NCI-H345 (cell line): ENCODE measurements at places on chromosomes 4 and X.

GRCh38 chrX:140672840-140673731 is 36.5 kb upstream of the LINC00632 start:
- DNase-seq: no peak

- DNase-seq: no peak
These were observed 15.3 kb downstream of the NOP14 start for GRCh38 chr4:2947926-2948325.

DNA sequence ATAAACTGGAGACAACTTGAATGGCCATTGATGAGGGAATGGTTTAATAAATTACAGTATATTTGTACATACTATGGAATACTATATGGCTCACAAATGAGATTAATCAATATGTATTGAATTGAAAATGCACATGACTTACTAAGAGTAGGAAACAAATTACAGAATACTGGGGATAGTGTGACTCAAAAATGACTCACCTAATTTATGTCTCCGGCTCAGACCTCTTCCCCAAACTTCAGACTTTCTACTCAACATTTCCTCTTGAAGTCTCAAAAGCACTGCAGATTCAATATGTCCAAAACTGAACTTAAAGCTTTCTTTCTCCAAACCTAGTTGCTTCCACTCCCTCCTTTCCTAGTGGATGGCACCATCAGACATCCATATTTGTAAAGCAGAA is 28.8 kb upstream of the GRIA3 start:
- no peak for DNase-seq

DNA sequence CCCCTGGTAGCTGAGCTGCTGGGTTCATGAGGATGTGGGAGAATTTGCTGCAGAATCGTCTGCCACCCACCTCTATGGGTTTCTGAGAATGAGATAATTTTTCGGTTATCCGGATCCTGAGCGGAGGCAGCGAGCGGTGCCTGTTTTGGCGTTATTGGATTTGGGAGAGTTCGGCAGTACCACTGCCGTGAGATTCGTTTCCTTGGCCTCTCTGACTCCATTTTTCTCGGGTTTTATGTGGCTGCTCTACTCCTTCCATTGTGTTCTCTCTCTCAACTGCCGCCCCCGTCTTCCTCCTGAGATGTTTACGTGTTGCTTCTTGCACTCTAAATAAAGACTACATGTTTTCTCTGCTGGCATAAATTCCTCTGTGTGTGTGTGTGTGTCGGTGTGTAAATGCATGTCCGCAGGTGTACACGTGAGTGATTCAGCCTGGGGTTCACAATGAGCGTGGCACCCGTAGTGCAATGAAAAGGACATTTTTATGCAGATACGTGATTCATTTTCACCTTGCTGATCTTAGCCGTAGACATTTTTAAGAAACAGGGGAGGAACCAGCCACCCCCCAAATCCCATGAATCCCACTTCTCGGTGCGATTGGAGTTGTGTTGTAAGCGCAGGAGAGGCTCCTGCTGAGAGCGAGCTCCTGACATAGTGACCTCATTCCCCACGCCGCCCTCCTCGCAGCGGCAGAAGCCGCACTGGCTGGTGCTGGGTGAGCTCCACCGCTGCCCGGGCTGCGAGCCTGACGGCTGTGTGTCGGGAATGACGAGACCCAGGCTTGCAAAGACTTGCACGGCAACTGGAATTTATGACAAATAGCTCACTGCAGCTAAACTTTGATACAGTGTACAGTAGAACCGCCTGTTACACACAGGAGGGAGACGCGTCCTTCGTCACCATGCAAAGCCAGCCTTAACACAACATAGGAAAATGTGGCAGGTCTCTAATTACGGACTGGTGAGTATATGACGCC is 82.2 kb downstream of the STOX2 start:
- no peak for DNase-seq

- DNase-seq: no peak
These were observed 48.7 kb upstream of the TNIP3 start for GRCh38 chr4:121212806-121213205.

DNA sequence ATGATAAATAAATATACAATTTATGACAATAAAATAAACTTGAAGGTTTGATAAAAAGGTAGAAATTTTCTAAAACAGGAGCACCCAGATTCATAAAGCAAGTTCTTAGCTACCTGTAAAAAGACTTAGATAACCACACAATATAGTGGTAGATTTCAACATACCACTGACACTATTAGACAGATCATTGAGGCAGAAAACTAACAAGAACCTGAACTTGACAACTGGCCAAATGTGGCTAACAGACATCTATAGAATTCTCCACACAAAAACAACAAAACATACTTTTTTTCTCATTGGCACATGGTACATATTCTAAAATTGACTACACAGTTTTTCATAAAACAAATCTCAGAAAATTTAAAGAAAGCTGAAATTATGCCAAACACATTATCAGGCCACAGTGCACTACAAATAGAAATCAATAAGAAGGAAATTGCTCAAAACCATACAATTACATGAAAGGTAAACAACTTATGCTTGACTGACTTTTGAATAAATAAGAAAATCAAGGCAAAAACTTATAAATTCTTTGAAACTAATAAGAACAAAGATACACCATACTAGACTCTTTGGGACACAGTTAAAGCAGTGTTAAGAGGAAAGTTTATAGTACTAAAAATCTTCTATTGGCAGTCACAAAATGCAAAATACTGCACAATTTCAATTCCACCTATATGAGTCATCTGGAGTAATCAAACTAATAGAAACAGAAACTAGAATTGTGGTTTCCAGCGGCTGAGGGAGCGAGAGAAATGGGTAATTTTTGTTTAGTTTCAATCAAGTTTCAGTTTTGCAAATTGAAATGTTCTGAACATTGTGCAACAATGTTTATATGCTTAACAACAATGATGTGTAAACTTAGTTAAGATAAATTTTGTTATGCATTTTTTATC is 925.6 kb downstream of the SH3BGRL start:
- DNase-seq: no peak

DNA sequence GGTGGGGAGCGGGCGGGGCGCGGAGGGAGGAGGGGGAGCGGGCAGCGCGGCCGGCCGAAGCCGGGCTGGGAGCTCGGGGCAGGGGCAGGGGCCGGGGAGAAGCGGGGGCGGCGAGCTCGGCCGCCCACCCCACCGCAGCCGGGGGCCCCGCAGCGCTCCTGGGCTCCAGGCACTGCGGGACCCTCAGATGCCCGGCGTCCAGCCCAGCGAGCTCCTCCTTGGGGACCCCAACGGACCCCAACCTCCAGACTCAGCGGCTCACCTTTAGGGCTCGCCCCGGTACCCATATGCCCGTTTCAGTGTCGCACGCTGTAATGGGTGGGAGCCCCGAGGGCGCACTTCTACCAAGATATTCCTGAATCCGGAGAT is 357 bp upstream of the ADGRG2 start:
- no peak for DNase-seq

- DNase-seq: no peak
These were observed 32.4 kb downstream of the PRDX4 start for GRCh38 chrX:23699636-23700194.

DNA sequence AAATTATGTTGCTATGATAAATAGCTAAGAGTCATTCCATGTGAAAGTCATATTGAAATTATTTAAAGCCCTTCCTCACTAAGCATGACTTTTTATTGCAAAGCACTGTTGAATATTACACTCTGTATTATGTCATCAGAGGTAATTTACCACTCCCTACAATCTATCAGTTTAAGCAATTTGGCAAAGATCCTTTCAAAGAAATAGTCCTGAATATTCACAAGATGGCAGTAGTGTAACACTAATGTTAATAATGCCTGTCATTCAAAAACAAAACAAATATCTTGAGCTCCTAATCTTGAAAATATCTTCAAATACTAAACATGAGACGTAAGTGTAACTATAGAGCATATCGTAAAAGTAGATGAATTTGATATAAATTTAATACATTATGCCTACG is 208.6 kb upstream of the TECRL start:
- peak; percentile 4 for DNase-seq
